ENCODE measurements at places on chromosomes 16 and 17.
A peak's percentile ranks its signal among the peaks of the same experiment; 100 is the strongest.

DNA sequence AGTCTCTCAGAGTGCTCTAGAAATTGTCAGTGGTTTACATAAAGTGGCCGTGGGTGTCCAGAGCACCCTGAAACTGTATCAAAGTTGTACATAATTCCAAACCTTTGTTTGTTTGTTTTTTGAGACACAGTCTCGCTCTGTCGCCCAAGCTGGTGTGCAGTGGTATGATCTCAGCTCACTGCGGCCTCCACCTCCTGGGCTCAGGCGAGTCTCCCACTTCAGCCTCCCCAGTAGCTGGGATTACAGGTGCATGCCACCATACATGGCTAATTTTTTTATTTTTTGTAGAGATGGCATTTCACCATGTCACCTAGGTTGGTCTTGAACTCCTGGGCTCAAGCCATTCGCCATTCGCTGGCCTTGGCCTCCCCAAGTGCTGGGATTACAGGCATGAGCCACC is 24.3 kb upstream of the ADGRG1 start:
- H3K27ac ChIP-seq: no peak overlapping the region
- peaks cover 3% of the 10 kb centered on the region for H3K27me3 ChIP-seq
- H3K4me1 ChIP-seq: peaks cover 4% of the 10 kb centered on the region
- peak; percentile 37 for DNase-seq
- H3K36me3 ChIP-seq: no peaks in the 10 kb centered on the region

- H3K4me1 ChIP-seq: no peaks in the 10 kb centered on the region
- H3K27me3 ChIP-seq: peaks cover 4% of the 10 kb centered on the region
- DNase-seq: no peak
- H3K27ac ChIP-seq: no peak overlapping the region
- H3K4me3 ChIP-seq: no peak overlapping the region
These were observed 2.4 kb upstream of the KRTAP4-12 start for GRCh38 chr17:41126412-41126811.

GRCh38 chr17:48646183-48647102 is 20.3 kb upstream of the HOXB9 start:
- no peak for DNase-seq
- peaks cover 4% of the 10 kb centered on the region for H3K4me1 ChIP-seq
- no peak overlapping the region for H3K27ac ChIP-seq
- H3K27me3 ChIP-seq: peaks cover 92% of the 10 kb centered on the region

DNA sequence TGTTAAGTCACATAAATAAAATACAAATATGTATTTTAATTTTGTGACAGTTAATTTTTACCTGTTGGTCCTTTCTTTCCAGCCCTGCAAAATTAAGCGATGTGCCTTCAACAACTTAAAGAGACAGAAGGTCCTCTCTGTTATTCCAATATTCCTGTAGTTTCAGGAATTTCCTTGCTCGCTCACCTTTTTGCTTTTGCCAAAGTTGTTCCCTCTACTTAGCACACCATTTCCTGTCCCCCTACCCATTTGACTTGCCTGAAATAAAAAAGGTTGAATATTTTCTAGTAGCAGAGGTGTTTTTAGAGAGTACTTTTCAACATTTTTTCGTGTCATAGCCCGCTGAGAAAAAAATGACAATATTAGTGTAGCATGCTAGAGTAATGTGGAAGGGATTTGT is 556 bp upstream of the MYH2 start:
- H3K4me1 ChIP-seq: no peaks in the 10 kb centered on the region
- peaks cover 33% of the 10 kb centered on the region for H3K27me3 ChIP-seq
- no peak overlapping the region for H3K4me3 ChIP-seq
- DNase-seq: no peak

DNA sequence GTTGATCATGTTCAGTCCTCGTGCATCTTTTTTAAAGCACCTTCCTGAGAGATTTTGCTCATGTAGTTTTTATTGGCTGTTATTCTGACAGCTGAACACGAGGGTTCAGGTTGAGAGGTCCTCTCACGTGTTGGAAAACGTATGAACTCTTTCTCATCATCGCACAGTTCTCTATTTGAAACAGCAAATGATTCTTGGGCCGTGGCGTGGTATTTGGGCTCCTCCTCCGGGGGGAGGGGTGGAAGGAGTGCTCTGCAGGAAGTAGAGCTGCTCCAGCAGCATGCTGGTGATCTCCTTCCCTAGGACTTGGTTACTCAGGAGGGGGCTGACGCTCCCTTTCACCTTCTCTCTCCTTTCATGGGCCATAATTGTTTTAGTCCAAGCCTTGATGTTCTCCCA is 70.4 kb downstream of the KSR1 start:
- DNase-seq: no peak
- H3K4me3 ChIP-seq: peak overlapping the region; percentile 70
- peak overlapping the region; percentile 86 for H3K27ac ChIP-seq
- H3K27me3 ChIP-seq: no peaks in the 10 kb centered on the region
- H3K4me1 ChIP-seq: peaks cover 51% of the 10 kb centered on the region

GRCh38 chr16:5993356-5993755 is 895.8 kb upstream of the EEF2KMT start:
- H3K4me1 ChIP-seq: no peaks in the 10 kb centered on the region
- no peak overlapping the region for H3K4me3 ChIP-seq
- no peaks in the 10 kb centered on the region for H3K36me3 ChIP-seq
- no peak for DNase-seq

- no peaks in the 10 kb centered on the region for H3K27me3 ChIP-seq
- H3K27ac ChIP-seq: no peak overlapping the region
- no peaks in the 10 kb centered on the region for H3K36me3 ChIP-seq
- DNase-seq: no peak
These were observed 72.7 kb downstream of the CYLD start for GRCh38 chr16:50814541-50814940.

GRCh38 chr17:16439303-16439791 is 24.0 kb downstream of the TRPV2 start:
- peaks cover 39% of the 10 kb centered on the region for H3K36me3 ChIP-seq
- peaks cover 39% of the 10 kb centered on the region for H3K4me1 ChIP-seq

DNA sequence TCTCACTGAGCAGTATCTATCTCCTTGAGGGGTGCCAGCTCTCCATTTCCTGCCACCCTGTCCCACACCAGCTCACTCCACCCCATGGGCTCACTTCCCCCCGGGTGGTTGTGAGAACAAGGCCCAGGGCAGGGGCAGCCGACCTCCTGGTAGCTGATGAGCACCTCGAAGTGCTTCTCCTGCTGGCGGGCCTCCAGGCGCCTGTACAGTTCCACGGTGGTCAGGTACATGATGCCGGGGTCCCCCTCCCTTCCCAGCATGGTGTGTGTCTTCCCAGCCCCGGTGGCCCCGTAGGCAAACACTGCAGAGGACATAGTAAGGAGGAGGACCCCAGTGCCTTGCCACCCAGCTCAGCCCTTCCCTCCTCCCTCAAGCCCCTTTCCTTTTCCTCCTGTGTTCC is 12.5 kb downstream of the KIF18B start:
- no peaks in the 10 kb centered on the region for H3K4me1 ChIP-seq
- peaks cover 19% of the 10 kb centered on the region for H3K36me3 ChIP-seq
- H3K27me3 ChIP-seq: no peaks in the 10 kb centered on the region
- DNase-seq: no peak
- no peak overlapping the region for H3K4me3 ChIP-seq

GRCh38 chr17:73949903-73950592 is 253.4 kb upstream of the RPL38 start:
- peaks cover 36% of the 10 kb centered on the region for H3K27me3 ChIP-seq
- DNase-seq: no peak
- H3K4me1 ChIP-seq: peaks cover 6% of the 10 kb centered on the region
- H3K36me3 ChIP-seq: no peaks in the 10 kb centered on the region

DNA sequence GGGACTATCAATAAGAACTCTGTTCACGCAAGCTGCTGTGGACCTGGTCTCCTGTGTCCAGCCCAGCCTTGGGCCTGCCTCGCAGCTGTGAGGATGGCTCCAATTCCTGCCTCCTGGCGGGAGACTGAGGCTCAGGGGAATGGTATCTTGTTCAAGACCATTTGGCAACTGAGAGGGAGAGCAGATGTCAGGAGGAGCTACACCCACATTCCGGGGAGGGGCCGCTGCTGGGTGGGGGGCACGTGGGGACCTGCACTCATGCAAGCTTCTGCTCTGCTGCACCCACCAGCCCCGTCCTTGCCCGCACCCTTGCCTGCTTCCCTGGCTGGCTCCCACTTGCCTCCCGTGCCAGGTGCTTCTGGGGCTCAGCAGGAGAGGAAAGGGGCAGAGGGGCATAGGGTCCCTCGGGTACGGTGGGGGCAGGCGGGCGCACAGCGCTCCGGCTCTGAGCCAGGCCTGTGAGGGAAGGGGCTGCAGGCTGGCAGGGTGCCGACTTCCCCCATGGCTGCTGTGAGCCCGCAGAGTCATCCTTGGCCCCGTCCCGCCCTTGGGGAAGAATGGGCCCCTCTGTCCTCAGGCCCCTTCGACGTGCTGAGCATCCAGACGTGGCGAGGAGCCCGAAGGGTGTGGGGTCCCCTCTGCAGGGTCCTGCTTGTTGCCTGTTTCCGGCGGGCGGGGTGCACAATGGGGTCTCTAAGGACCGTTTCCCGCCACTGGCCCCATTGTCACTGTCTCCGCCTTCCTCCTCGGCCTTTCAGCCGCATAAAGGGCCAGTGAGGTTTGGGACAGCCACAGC is 2.7 kb downstream of the METRN start:
- H3K4me1 ChIP-seq: peaks cover 14% of the 10 kb centered on the region
- H3K27me3 ChIP-seq: peaks cover 8% of the 10 kb centered on the region
- no peak for DNase-seq
- no peaks in the 10 kb centered on the region for H3K36me3 ChIP-seq
- H3K27ac ChIP-seq: no peak overlapping the region

GRCh38 chr17:1966274-1967086 is 58.7 kb downstream of the RTN4RL1 start:
- no peaks in the 10 kb centered on the region for H3K27me3 ChIP-seq
- peak overlapping the region; percentile 59 for H3K27ac ChIP-seq
- peak overlapping the region; percentile 49 for H3K4me3 ChIP-seq
- peaks cover 36% of the 10 kb centered on the region for H3K4me1 ChIP-seq
- DNase-seq: no peak

DNA sequence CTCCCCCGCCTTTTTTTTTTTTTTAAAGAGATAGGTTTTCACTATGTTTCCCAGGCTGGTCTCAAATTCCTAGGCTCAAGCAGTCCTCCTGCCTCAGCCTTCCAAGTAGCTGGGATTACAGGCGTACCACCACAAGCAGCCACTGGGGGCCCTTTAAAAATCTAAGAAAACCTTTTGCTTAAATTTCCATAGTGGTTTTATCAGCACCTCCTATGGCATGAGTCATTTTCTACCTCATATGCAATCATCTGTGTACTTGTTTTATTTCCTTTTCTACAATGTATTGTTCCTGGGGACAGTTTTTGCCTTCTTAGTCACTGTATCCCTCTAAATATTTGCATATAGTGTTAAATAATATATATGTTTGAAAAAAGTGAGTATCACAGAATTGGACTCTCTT is 29.2 kb downstream of the GNA13 start:
- no peak overlapping the region for H3K4me3 ChIP-seq
- peaks cover 18% of the 10 kb centered on the region for H3K4me1 ChIP-seq
- no peak for DNase-seq
